ENCODE measurements at places on chromosomes 6 and 20.

- no peak for DNase-seq
Measured at GRCh38 chr6:32908897-32909296, 31.9 kb downstream of the HLA-DMB start.

DNA sequence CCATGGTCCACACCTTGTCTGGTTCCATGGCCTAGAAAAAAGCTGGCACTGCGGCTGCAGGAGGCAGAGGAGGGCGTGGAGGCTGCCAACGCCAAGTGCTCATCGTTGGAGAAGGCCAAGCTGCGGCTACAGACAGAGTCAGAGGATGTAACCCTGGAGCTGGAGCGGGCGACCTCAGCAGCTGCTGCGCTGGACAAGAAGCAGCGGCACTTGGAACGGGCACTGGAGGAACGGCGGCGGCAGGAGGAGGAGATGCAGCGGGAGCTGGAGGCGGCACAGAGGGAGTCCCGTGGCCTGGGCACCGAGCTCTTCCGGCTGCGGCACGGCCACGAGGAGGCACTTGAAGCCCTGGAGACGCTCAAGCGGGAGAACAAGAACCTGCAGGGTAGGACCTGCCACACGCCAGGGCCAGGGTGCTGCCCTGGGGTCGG is 43.4 kb downstream of the MYH7B start:
- DNase-seq: no peak

DNA sequence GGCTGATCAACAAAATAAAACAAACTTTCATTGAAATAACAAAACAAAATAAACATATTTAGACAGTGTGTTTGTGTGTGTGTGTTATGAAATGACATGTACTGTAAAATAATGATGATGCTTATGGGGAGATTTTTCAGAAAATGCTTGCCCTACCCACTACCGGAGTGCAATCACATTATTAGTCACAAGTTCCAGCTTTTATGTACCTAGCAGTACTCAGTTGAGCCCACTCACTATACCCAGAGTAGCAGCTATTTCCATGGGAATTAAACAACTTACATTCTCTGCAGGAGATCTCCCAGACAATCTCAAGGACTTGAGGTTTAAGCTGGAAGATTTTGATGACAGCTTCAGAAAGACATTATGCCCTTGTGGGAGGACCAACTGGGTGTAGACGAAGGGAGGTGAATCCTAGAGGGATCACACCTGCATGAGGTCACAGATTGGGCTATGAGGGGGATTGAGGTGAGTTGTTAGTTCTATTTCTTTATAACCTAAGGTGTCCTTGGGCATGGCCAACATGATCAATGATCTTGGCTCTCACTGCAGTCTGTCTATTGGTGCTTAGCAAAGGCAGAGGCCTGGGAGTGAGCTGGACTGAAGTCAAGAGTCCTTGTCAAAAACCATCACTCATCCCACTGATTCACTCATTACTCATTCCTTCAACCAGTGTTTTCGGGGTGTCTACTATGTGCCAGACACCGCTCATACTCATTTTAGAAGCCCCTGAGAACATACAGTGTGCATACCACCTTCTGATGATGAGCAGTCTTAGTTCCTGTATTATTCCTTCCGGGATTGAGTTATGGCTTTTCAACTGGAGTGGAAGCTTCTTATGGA is 6.7 kb upstream of the CLIC5 start:
- no peak for DNase-seq

DNA sequence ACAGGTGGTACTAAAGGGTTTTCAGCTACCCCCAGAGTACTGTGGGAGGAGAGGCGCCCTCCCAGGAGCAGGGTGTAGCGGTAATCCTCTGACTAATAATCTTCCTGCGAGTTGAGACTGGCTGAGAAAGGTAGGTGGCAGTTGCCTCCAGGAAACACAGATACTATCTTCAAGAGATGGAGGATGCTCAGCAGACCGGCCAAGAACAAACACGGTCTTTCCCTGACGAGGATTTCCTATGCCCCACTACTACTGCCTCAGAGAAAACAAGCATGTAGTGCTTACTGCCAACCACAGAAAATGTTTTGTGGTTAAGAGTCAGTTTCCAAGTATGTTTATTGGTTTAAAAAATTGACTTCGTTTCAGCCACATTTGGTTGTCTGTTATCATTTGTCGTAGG is 26.8 kb downstream of the C6orf89 start:
- no peak for DNase-seq

Measured in HCT116 (cell line).